ENCODE measurements at places on chromosomes 7 and 10.

GRCh38 chr7:10646194-10646593 is 327.5 kb upstream of the PHF14 start:
- DNase-seq = no peak

GRCh38 chr7:143405173-143406001 is 3.3 kb downstream of the EPHA1 start:
- DNase-seq = no peak

GRCh38 chr7:128790315-128791041 is 1.3 kb upstream of the CCDC136 start:
- DNase-seq = no peak

DNA sequence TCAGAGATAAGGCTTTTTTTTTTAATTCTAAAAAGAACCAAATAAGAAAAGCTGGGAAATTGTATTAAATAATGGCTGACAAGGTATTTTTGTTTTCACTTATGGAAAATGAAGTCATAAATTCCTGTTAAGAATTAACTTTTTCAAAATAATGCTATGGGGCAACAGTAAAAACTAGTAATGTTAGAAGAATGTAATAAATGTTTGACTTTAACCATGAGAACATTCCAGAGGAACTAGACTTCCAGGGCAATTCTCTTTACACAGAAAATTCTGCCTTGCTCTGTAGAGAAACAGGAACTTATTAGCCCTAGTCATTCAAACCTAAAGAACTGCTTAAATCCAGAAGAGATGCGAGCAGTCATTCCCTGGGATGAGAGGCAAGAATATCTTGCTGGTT is 571.1 kb downstream of the IPMK start:
- DNase-seq = no peak

DNA sequence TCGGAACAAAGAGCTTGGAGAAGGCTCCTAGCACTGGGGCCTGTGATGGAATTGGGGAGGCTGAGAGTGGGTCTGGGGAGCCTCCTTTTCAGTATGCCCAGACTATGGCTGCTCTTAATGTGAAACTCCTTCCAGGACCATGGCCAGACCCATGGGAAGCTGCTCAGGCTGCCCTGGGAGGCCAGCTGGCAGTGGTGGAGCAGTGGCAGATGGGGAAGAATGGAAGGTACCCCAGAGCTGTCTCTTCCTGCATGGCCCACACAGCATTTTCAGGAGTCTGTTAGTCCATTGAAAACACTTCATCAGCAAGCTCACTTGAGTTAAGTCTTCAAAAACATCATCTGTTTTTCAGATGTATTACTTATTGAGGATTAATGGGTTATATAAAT is 18.5 kb downstream of the NACAD start:
- no peak for DNase-seq

DNA sequence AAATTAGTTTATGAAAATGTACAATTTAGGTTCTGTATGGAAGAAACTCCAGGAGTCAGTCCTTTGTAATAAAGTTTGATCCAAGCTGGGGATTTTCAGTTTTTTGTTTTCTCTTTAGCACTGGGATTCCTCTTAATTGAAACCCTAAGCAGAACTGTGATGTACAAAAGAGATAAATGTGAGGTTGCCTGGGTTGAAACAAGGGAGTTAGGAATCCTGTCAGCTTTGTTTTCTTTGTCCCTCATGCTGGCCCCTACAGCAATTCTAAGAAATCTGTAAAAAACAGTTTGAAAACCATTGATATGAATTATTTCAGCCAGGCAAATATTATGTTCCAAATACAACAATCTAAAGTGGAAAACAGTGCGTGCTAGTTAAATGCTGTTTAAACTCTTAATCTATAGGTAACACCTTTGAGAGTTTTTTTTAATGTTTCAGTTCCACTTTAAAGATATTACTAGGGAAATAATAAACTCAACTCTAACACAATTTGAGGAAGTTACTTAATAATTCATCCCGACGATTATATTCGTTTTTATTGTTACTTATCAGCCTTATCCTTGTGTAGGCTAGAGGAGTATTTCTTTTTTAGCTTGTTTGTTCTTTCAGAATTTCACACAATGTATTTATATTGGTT is 65.3 kb downstream of the SGCE start:
- DNase-seq = no peak

- no peak for DNase-seq
These were observed 218.6 kb upstream of the FZD1 start for GRCh38 chr7:91045606-91046005.

- DNase-seq = no peak
These were observed 371.1 kb upstream of the NFE2L3 start for GRCh38 chr7:25780904-25781303.

DNA sequence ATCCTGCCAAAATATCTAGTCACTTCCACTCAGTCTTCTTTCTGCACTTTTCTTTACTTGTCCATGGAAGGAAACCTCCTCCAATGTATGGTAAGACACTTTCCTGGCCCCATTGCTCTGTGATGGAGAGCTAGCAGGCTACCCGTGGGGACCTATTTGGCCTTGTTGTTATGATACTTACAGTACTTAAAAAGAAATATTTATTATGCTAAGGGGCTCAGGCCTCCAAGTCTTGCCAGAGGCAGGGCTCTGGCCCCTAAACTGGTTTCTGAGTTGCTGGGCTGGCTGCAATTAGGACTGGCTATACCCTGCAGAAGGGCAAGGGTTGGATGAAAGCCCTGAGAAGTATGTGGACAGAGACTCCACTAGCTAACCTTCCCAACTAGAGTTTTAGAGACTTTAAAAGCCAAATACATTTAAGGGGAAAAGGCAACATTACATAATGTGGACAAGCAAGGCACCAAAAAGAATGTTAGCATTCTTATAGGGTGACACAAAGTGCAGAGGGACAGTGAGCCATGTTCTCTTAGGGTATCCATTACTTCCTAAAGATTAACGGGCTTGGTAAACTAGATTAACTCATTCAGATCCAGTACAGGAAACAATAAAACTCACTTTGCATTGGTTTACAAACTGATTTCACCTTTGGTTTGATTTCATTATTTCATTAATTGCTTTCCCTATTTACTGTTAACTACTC is 84.9 kb upstream of the INHBA start:
- DNase-seq = no peak

- no peak for DNase-seq
These were observed 97.3 kb downstream of the PDGFA start for GRCh38 chr7:422191-422885.

DNA sequence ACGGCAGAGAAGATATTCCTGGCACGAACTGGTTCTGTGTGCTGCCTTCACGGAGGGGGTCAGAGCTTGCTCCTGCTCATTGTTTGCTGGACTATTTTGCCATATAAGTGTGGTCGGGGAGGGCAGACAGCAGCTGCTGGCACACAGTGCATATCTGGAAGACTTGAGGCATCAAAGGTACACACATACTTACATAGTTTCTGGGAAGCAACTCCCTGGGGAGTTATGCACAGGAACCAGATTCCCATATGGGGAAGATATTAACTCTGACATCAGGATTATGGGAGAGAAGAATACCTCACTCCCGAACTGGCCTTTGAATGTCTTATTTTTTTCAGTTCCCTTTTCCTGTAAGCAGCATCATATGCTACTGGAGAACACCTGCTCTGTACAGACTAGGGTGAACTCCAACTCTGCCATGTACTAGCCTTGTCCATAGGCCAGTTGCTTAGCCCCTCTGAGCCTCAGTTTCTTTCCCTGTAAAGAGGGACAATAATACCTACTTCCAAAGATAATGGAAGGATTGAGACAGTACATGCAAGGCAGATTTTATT is 41.5 kb downstream of the LGI1 start:
- DNase-seq = no peak

DNA sequence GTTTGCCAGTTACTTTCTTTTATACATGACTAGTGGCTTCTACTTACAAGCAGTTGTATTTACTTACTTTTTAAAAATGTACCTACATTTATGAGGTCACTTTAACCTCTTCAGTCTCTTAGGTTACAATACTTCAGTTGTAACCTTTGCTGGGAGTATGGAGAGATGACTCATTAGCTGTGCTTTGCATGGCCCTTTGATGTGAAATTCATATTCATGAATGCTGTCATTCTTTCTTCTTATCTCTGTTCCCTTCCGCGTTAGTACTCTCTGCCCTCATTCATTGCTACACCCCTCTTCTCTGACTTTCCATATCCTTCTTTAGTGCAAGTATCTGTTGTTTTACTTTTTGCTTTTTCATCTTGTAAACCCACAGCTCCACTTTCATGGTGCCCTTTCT is 164.3 kb downstream of the BMPER start:
- no peak for DNase-seq

- no peak for DNase-seq
These were observed 77.8 kb downstream of the TEX36 start for GRCh38 chr10:125605167-125605566.

GRCh38 chr7:138776166-138776833 is 21.5 kb upstream of the TMEM213 start:
- DNase-seq = no peak

GRCh38 chr10:71812913-71813590 is 38.0 kb downstream of the PSAP start:
- DNase-seq = no peak

GRCh38 chr7:15313361-15313760 is 248.5 kb downstream of the AGMO start:
- DNase-seq = no peak

- DNase-seq = no peak
These were observed 127.9 kb upstream of the SLC13A1 start for GRCh38 chr7:123327661-123328060.

GRCh38 chr7:130476297-130477150 is 15.4 kb upstream of the MEST start:
- no peak for DNase-seq

GRCh38 chr7:16779051-16779450 is 25.5 kb downstream of the TSPAN13 start:
- no peak for DNase-seq

DNA sequence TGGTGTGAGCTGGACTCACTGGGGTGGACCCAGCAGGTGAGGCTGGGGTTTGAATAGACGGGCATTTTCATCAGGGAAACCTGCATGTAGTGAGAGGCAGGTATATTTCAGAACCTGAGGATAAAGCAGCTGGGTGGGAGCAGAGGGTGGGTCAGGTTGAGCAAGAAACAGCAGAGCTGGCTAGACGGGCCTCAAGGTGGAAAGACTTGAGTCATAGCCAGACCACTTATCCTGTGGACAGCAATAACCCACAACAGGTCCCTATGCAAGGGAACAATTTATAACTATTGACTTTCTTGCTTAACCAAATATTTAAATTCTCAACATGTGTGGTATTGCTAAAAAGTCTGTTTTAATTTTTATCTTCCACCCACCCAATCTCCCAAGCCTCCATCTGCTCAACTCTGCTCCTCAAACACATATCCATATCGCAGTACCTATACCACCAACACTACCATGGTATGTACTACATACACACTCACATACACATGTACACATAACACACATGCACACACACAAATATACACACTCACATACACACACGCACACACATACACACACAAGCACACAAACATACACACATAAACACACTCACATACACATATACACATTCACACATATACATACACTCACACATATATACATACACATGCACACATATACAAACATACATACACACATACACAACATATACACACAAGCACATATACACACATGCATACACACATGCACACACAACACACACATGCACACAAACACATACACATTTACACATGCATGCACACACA is 129.0 kb upstream of the C7orf33 start:
- DNase-seq = no peak

- no peak for DNase-seq
These were observed 83.3 kb downstream of the CUL2 start for GRCh38 chr10:35006836-35007235.

GRCh38 chr10:14125564-14125963 is 205.2 kb downstream of the FRMD4A start:
- DNase-seq = no peak

DNA sequence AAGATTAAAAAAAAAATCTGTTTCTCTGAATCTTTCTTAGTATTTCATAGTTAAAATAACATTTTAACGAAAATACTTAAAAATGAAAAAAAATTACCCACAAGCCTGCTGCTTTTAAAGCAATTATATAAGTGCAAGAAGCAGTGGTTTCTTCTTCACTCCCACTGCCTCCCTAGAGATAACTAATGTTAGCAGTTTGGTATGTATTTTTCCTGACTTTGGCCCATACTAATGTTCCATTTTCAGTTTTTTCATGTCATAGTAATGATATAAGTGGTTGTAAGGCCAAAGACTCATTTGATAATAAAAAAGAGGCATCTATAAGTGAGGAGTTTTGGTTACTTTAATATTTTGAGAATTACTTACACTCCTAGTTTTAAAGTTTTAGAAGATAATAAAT is 24.3 kb upstream of the LAMB1 start:
- DNase-seq = no peak

DNA sequence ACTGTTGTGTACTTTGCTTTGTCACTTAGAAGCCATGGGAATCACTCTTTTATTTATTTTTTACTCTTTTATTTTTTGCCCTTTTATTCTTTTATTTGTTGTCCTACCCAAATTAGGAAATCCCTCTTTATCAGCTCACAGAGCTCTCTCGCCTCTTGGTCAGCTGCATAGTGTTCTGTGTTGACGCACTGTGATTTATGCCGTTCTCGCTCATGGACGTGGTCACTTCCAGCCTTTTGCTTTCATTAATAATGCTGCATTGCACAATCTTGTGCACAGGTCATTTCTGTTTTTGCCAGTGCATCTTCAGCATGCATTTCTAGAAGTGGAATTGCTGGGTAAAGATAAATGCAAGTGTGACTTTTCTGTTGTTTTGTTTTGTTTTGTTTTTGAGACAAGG is 42.3 kb downstream of the FBH1 start:
- no peak for DNase-seq

DNA sequence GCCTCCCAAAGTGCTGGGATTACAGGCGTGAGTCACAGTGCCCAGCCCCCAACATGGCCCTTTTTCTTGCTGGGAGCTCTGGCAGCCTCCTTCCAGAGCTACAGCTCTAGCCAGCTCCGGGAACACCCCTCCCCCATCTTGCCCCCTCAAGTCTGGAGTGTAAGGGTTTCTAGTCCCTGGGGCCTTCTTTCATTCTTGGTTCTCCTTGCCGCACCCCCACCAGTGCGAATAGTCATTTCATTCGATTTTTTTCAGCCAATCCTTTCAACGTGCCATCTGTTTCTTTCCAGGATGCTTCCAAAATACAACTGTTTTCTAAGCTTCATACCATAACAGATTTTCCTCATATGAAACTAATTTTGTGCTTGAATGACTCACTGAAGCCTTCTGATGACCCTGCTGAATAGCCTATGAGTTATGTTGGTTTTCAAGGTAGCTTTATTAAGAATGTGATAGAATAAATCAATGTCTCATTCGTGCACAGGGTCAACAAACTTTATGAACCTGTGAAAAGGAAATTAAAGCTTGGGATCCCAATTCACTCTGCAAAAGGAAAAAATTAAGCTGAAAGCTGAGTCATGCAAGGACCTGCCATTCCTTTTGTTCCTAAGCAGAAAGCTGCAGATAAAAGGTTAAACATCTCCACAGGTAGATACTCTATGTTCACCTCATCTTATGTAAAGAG is 38.6 kb downstream of the CDC14C start:
- DNase-seq = no peak

DNA sequence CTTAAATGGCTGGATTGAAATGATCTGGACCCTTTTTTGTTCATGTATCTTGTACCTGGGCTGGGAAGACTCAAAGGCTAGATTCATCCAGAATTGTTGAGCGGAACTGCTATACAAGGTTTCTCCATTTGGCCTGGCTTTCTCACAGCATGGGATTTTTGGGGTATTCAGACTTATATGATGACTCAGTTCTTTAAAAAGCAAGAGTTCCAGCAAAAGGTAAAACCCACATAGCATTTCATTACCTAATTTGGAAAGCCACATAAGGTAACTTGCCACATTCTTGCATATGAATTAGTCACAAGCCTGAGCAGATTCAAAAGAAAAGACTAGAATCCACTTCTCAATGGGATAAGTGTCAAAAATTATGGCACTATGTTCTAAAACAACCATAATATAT is 137.4 kb downstream of the HGF start:
- no peak for DNase-seq
